ENCODE measurements at places on chromosomes 7 and 10.

- DNase-seq = no peak
These were observed 47.9 kb downstream of the SEPTIN7 start for GRCh38 chr7:35848725-35849124.

DNA sequence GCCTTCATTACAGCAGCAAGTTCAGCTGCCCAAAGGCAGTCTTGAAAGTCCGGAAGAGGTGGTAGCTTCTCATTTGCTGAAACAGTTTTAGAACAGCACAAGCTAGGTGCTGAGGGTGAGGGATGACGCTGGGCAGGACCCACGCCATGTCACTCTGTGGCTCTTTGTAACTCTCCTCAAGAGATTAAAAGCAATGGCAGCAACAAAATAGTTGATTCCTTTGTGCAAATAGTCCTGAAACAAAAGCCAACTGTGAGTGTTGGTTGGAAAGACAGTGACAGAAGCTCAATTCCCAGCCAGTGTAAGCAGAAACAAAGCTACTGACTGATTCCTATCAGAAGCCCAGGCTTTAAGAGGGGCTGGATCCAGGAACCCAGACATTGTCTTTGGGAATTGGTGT is 47.6 kb upstream of the AQP1 start:
- DNase-seq = no peak

DNA sequence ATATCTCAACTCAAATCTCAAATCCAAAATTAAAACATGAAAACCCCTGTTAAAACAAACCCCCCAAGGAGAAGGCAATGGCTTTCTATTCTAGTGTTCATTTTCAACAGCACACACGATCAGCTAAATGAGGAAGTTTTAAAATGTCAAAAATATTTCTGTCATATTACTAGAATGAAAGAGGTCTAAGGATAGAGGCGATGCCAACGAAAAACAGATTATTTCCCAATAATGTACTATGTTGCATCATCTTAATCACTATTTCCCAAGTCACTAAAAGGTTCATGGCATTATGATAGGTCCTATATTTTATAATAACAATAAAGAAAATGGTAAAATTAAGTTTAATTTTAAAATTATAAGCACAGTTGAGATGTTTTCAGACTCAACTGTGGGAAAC is 10.1 kb downstream of the CNOT4 start:
- DNase-seq = no peak

DNA sequence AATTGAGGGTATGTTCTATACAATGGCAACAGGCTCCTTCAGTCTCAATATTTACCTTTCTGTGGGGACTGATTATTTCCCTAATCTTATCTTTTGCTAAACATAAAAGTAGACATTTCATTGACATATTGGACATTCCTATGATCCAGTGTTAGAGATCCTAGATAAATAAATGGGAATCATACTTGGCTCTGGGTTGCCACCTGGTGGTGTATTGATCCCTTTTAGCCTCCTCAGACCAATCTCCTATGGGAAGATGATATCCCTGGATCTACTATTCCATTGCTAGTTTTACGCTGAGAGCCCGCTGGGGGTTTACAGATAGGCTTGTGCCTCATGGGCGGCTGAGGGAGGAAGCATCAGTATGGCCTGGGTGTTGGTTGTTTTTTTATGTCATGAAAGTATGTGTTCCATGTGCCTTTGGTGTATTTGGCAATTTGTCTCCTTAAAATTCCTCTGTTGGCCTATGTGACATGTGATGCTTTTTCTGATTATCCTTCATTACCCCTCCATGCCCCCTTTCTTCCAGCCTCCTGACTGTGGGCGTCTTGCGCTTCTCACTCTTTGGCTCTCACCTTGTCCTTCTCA is 18.8 kb downstream of the CELF2 start:
- no peak for DNase-seq

GRCh38 chr10:42940487-42941294 is 136.2 kb upstream of the RET start:
- peak; percentile 39 for DNase-seq

GRCh38 chr7:129646369-129647021 is 35.0 kb downstream of the NRF1 start:
- DNase-seq = no peak

DNA sequence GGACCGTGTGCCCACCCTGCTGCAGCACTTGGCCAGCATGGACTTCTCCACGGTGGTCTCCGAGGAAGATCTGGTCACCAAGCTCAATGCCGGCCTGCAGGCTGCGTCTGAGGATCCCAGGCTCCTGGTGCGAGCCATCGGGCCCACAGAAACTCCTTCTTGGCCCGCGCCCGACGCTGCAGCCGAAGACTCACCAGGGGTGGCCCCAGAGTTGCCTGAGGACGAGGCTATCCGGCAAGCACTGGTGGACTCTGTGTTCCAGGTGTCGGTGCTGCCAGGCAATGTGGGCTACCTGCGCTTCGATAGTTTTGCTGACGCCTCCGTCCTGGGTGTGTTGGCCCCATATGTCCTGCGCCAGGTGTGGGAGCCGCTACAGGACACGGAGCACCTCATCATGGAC is 1.4 kb downstream of the RBP3 start:
- peak; percentile 55 for DNase-seq

- DNase-seq = peak; percentile 87
These were observed 12.7 kb upstream of the SDHAF3 start for GRCh38 chr7:97104719-97105238.

- DNase-seq = no peak
These were observed 26.4 kb upstream of the ADRB1 start for GRCh38 chr10:114017271-114017670.

GRCh38 chr10:13784067-13784466 is 197.3 kb downstream of the PRPF18 start:
- DNase-seq = no peak

DNA sequence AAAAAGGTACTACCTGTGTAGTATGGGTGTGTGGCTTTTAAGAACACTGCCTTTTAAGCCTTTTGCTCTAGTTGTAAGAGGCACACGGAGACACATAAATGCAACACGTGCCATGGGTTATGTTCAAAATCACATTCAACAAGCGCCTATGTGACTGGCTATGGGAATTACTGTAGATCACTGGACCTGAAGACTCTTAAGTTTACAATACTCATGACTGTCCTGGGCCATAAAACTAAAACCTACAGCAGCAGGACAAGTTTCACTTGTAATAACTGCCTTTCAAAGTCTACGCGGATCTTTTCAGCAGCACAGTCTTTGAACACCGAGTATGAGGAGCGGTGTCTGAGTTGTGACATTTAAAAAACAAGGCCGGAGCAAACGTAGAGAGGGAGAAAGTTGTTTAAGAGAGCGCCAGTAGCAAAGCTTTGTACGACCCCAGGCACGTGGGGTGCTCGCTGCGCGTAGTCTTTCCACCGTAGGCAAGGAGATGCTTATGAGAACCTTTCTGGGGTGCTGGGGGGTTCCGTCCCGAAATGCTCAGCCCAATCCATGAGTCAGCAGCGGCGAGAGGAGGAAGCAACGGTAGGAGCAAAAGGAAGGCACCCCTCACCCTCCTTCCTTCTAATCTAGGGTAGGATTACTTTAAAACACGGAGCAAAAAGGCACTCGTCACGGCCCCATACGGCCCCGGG is 662 bp downstream of the DNAJC2 start:
- DNase-seq = peak; percentile 77

- no peak for DNase-seq
These were observed 810.1 kb upstream of the CELF2 start for GRCh38 chr10:10207538-10207937.

DNA sequence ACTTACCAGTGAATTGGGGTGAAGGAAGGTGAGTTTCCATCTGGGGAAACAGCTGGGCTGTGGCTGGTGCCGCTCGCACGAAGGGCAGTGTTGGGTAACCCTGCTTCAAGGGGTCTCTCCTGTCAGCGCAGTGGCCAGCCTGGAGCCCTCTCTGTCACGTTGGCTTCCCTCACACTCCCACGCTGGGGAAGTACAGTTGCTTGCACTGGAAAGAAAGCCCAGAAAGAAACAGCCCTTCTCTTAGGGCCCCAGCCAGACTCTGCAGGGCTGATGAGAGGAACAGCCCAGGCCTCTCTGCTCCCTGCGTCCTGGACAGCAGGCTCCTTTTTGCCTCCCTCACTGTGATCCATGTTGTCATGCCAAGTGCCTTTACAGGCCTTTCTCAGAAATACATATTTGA is 40.3 kb upstream of the TRIM8 start:
- no peak for DNase-seq

DNA sequence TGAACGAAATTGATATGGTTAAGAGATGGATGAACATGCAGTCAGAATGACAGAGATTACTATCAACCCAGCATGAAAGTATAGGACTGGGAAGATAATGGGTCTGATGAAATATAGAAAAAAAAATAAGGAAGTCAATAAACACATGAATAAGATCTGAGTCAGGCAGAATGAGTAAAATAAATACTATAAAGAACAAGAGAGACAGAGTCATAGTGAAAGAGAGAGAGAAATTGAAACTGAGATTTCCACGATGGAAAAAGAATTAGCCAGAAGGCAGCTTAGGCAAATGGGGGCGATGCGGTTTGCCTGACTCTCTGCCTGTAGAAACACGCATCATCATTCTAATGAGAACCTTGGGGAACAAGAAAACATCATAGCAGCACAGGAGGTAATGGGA is 26.6 kb downstream of the SEMA3D start:
- no peak for DNase-seq

DNA sequence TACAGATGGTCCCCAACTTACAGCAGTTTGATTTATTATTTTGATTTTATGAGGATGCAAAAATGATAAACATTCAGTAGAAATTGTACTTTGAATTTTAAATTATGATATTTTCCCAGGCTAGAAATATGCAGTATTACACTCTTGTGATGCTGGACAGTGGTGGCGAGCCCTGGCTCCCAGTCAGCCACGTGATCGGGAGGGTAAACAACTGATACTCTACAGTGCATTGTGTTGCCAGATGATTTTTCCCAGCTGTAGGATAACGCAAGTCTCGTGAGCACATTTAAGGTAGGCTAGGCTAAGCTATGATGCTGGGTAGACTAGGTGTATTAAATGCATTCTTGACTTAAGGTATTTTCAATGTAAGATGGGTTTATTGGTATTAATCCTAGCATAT is 865.2 kb downstream of the SORCS3 start:
- DNase-seq = no peak

- no peak for DNase-seq
These were observed 195.8 kb upstream of the NEBL start for GRCh38 chr10:21092683-21093524.

DNA sequence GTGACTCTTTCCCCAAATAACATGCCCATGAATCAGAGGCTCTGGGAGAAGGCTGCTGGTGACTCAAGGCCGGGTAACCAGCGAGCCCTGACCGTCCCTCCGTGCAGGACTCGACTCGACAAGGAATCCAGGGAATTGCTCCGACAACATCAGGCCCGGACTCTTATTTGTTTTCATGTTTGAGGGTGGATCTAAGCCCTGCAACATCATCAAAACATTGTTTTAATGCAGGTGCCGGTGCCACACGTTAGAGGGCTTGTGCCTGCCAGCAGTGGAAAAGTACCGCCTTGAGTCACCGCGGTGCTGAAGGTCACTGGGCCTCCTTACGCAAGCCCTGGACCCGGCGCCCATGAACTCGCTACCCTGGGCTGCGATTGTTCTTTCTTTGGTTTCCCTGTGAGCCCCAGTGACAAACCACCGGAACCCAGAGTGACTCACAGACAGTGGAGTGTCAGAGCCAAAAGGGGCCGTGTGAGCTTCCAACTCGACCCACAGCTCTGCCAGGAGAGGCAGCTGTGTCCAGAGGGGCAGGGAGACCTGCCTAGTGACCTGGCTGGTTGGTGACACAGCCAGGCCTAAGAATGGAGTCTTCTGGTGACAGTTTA is 139.4 kb upstream of the SHH start:
- DNase-seq = no peak

GRCh38 chr7:129748356-129749109 is 137.0 kb downstream of the NRF1 start:
- no peak for DNase-seq

DNA sequence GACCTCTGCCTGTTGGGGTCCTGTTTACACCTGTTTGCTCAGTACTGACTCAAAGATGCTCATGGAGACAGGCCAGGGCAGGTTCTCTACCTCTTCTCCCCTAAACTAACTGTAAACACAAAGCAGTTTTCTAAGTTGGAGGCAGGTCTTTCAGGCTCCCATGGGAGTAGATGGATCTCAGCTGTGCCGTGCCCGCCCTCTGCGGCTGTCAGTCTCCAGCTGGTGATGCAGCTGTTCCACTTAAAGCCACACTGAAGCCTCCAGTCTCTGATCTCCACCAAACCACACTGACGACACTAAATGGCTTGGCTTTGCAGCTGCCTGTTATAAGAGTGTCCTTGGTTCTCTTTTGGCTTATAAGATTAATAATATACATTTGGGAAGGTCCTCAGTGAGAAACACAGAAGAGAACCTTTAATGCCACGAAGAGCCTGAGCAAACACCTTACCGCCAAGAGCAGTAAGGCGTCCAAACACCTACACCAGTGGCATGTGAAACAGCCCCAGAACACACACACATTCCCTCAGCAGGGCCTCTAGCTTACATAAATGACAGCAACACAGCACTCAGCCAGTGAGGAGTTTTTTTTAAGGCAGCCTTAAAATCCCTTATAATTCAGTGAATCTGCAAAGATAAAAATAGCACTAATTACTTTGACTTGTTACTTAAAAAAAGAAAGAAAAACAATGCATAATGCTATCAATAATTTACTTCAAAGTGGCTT is 60.4 kb upstream of the KCNIP2 start:
- DNase-seq = no peak

Data from activated effector memory CD4-positive, alpha-beta T cell treated with anti-CD3 and anti-CD28 coated beads, Interleukin-2, amount 50 U/mL, for 16 hours (primary cell).